Naive thymus-derived CD4-positive, alpha-beta T cell (primary cell): ENCODE measurements at places on chromosomes 2 and 18. TPM values are rescaled to one million over a fixed set of nuclear protein-coding genes. Genes with fewer than 3 reads are reported as not detected.

NCKAP1 gene
- 0.57 TPM for polyA plus RNA-seq

DNA sequence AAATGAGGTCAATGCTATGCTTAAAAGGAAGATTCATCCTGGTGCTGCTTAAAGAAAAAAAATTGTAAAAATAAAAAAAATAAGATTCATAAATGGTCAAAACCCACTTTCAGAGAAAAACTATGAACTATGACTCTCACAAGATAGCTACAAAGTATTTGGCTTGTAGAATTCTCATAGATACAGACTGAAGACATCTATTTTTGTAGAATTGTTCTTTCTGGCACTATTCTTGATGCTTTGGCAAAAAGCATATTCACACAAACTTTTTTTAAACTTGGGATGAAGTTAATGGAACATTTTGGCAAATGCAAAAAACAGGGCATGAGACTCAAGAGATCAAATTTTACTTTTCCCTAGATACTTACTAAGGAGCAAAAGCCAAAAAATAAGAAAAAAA, 12.5 kb upstream of the ANKRD29 start:
- DNase-seq = no peak
- H3K27ac ChIP-seq = no peak overlapping the region
- H3K4me1 ChIP-seq = no peaks in the 10 kb centered on the region
- no peak overlapping the region for H3K4me3 ChIP-seq

DNA sequence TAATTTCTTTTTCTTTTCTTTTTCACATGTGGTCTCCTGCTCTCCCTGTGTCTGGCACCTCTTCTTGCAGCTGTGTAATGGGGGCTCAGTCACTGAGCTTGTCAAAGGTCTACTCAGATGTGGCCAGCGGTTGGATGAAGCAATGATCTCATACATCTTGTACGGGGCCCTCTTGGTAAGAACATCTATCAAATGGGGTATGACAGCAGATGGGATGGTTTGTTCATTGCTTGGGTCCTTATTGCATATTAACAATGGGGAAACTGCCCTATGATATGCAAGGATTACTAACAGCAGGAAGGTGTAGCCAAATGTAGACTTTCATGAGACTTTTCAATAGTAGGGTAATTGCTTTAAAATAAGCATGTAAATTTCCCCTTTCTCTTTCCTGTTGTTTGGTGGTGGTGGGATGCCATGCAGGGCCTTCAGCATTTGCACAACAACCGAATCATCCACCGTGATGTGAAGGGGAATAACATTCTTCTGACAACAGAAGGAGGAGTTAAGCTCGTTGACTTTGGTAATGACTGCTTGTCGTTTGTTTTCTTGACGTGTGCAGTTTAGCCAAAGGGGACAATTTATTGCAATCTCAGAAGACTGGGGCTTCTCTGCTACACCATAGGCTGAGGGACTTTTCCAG, 36.5 kb downstream of the MYO3B start:
- DNase-seq = no peak
- H3K27me3 ChIP-seq = no peaks in the 10 kb centered on the region
- no peak overlapping the region for H3K27ac ChIP-seq

GRCh38 chr2:20448246-20448976, 1.5 kb downstream of the RHOB start:
- peaks cover 6% of the 10 kb centered on the region for H3K4me1 ChIP-seq
- no peak overlapping the region for H3K27ac ChIP-seq
- H3K36me3 ChIP-seq = no peaks in the 10 kb centered on the region
- peaks cover 3% of the 10 kb centered on the region for H3K27me3 ChIP-seq
- peak overlapping the region; percentile 71 for H3K4me3 ChIP-seq

- no peak for DNase-seq
- peaks cover 24% of the 10 kb centered on the region for H3K36me3 ChIP-seq
- peaks cover 9% of the 10 kb centered on the region for H3K4me1 ChIP-seq
- H3K27me3 ChIP-seq = no peaks in the 10 kb centered on the region
Measured at GRCh38 chr2:201156640-201157039, 26.3 kb upstream of the CASP10 start.

GRCh38 chr18:47118981-47119380, 31.3 kb downstream of the HDHD2 start:
- H3K36me3 ChIP-seq = peaks cover 16% of the 10 kb centered on the region
- no peak overlapping the region for H3K4me3 ChIP-seq
- no peak for DNase-seq
- no peaks in the 10 kb centered on the region for H3K4me1 ChIP-seq
- H3K27ac ChIP-seq = no peak overlapping the region
- H3K27me3 ChIP-seq = no peaks in the 10 kb centered on the region

MC5R gene
- polyA plus RNA-seq = not detected

SPRED2 gene
- 0.40 TPM for polyA plus RNA-seq

LOXHD1 gene
- not detected for polyA plus RNA-seq

POMC gene
- polyA plus RNA-seq = 7.9 TPM

DNA sequence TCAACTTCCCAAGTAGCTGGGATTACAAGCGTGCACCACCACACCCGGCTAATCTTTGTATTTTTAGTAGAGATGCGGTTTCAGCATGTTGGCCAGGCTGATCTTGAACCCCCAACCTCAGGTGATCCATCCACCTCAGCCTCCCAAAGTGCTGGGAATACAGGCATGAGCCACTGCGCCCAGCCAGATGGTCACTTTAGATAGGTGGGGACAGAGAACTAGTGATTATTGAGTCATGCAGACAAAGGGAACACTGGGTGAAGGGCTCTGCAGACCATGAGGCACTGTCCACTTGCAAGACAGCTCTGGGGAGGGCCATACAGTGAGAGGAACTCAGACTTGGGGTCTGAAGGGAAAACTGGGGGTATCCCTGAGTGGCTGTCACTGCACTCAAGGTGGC, 58.4 kb upstream of the POMC start:
- no peak overlapping the region for H3K27ac ChIP-seq
- H3K36me3 ChIP-seq = no peaks in the 10 kb centered on the region
- no peaks in the 10 kb centered on the region for H3K27me3 ChIP-seq
- no peaks in the 10 kb centered on the region for H3K4me1 ChIP-seq
- H3K4me3 ChIP-seq = no peak overlapping the region

GRCh38 chr2:17935242-17935885, 56.9 kb downstream of the KCNS3 start:
- no peak for DNase-seq
- H3K27me3 ChIP-seq = no peaks in the 10 kb centered on the region
- no peak overlapping the region for H3K4me3 ChIP-seq

ORC4 gene
- polyA plus RNA-seq = 46.5 TPM

DNA sequence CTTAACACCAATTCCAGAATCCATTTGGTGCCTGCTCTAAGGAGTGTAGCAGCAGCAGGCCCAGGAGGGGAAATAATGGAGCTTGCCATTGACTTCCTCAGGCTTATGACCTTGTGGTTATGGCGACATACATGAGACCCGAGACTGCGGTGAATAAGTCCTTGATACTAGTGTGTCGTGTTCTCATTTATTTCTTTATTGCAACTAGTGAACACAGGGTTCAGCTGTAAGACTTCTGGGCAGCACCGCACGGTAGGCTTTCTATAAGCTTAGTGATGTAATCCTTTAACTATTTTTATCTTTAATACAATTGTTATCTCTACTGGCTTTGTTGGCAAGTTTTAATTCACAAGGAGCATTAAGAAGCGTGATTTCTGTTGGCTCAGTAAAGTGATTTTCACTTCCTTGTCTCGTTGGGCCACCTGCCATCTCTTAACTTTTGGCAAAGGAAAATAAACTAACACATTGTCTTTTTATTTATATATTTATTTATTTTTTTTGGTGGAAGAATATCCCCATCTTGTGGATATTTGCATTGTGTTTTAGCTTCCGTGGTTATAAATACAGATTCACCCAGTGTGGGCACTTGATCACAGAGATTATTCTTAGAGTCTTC, 139.8 kb downstream of the LTBP1 start:
- H3K27me3 ChIP-seq = no peaks in the 10 kb centered on the region
- no peak overlapping the region for H3K27ac ChIP-seq
- H3K36me3 ChIP-seq = no peaks in the 10 kb centered on the region
- H3K4me3 ChIP-seq = no peak overlapping the region
- no peak for DNase-seq

- no peak for DNase-seq
- H3K27me3 ChIP-seq = no peaks in the 10 kb centered on the region
- H3K36me3 ChIP-seq = no peaks in the 10 kb centered on the region
- H3K4me1 ChIP-seq = no peaks in the 10 kb centered on the region
- no peak overlapping the region for H3K4me3 ChIP-seq
Measured at GRCh38 chr18:24326211-24326610, 71.4 kb downstream of the OSBPL1A start.

DNA sequence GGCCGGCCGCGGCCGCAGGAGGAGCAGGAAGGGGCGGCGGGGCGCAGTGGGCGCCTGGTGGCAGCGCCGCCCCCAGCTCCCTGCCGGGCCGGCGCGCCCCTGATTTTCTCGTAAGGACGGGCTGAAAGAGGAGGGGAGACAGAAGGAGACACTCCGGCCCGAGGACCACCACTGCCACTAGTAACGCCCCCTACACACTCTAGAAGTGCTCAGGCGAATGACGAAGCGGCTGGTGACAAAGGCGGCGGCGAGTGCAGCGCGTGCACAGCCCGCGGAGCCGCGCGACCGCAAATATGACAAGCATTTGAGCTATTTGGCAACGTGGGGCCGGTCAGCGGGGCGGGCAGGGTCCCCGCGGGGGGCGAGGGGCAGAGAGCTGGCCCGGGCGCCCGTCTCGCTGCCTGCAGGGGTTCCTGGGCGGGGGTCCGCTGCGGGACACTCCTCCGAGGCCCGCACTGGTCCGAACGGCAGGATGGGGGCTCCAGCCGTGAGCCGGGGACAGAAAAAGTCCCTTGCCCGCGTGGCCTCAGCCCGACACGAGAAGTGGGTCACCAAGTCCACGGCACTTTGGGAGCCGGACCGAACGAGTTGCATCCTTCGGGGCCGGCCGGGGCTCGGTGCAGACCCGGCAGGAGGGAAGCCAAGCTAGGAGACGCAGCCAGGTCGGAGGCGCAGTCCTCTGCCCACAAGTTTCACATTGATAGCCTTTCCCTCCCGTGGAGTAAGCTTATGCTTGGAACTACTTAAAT, 524 bp upstream of the SERTAD2 start:
- no peaks in the 10 kb centered on the region for H3K27me3 ChIP-seq
- peaks cover 39% of the 10 kb centered on the region for H3K4me1 ChIP-seq
- peak; percentile 60 for DNase-seq
- peak overlapping the region; percentile 66 for H3K4me3 ChIP-seq
- no peaks in the 10 kb centered on the region for H3K36me3 ChIP-seq

KIAA2012 gene
- not detected for polyA plus RNA-seq

ATIC gene
- 170 TPM for polyA plus RNA-seq

DNA sequence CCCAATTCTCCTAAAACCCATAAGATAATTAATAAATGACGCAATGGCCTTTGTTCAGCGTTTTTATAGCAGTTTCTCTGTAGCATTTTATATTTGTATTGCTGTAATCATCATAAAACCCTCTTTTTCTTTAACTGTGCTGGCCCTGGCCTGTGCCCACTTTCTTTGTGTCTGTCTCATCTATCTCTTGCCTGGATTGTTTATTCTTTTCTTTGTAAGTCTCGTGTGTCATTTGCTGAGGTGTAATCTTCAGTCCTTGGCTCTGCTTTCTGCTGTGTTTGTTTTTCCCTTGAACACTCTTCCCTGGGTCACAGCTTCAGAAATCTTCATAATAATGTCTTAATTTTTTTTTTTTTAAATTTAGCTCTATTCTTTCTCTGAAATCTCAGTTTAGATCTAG, 525.8 kb upstream of the LINC00305 start:
- H3K36me3 ChIP-seq = no peaks in the 10 kb centered on the region
- no peak overlapping the region for H3K4me3 ChIP-seq
- no peak for DNase-seq

- no peaks in the 10 kb centered on the region for H3K27me3 ChIP-seq
- no peak for DNase-seq
- H3K36me3 ChIP-seq = no peaks in the 10 kb centered on the region
- H3K4me1 ChIP-seq = no peaks in the 10 kb centered on the region
- no peak overlapping the region for H3K4me3 ChIP-seq
- H3K27ac ChIP-seq = no peak overlapping the region
Measured at GRCh38 chr2:149630445-149630844, 42.9 kb upstream of the MMADHC start.

DNA sequence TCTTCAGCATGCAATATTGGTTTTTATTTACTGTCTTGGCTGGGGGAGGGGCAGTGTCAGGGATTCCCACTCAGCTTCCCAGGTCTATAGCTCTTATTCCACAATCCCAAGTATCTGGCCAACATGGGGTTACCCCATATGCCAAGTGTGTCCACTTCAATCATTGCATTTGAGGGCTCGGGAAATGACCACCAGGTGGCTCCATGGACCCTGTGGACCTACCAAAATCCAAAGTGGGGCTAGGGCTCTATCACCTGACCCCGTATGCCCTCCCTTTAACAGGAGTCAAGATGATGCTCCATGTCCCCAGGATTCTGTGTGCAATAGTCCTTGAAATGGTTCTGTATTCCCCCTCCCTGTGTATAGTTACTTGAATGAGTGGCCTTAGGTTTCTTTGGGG, 12.1 kb upstream of the TRAF3IP1 start:
- H3K4me1 ChIP-seq = no peaks in the 10 kb centered on the region
- no peak overlapping the region for H3K4me3 ChIP-seq
- DNase-seq = no peak
- no peak overlapping the region for H3K27ac ChIP-seq
- H3K27me3 ChIP-seq = no peaks in the 10 kb centered on the region

GRCh38 chr18:44901283-44901682, 220.6 kb downstream of the SETBP1 start:
- DNase-seq = no peak
- H3K27me3 ChIP-seq = no peaks in the 10 kb centered on the region
- no peak overlapping the region for H3K4me3 ChIP-seq
- H3K36me3 ChIP-seq = no peaks in the 10 kb centered on the region

PLCL1 gene
- polyA plus RNA-seq = 16.7 TPM

LHCGR gene
- polyA plus RNA-seq = not detected
